Smooth muscle cell of bladder (primary cell): ENCODE measurements at places on chromosomes 7 and 10. TPM values are rescaled to one million over a fixed set of nuclear protein-coding genes. Genes with fewer than 3 reads are reported as not detected.

The CRTAC1 gene
- total RNA-seq = not detected in 2 replicates

The PTTG1IP2 gene
- not detected in 2 replicates for total RNA-seq

The NPSR1 gene
- total RNA-seq = not detected in 2 replicates

The NPTX2 gene
- total RNA-seq = 0.57 and 2.7 TPM in 2 replicates

The DNAJC12 gene
- total RNA-seq = 4.3 and 9.6 TPM in 2 replicates

The PDE1C gene
- 0.92 and 2.7 TPM in 2 replicates for total RNA-seq

The TMEM213 gene
- not detected in 2 replicates for total RNA-seq

The HOGA1 gene
- 0.28 and 1.1 TPM in 2 replicates for total RNA-seq

The WDR37 gene
- 9.8 and 13.0 TPM in 2 replicates for total RNA-seq

The FAM149B1 gene
- total RNA-seq = 30.3 and 36.8 TPM in 2 replicates

The ZPBP gene
- not detected in 2 replicates for total RNA-seq

The LRIT1 gene
- not detected in 2 replicates for total RNA-seq

The NOM1 gene
- total RNA-seq = 10.0 and 15.7 TPM in 2 replicates
